D721Med (cell line): ENCODE measurements at places on chromosomes 7 and 10.

- DNase-seq = no peak
These were observed 146.2 kb upstream of the RET start for GRCh38 chr10:42930516-42931192.

DNA sequence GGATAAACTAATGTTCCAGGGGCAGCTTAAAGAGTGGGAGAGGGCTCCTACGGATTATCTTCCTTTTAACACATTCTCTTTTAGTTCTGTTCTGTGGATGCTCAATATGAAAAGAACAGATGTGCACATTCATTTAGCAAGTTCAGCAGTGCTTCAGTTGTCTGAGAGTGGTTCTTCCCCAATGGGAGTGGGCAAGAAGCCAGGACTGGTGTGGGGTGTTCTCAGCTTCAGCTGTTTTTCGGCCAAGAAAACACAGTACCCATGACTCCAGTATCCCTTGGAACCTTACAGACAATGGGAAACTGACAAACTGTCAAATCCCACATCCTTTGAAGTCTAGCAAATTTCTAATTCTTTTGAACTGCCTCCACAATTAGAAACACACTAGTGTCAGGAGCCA lies 71.5 kb upstream of the LRRC17 start:
- no peak for DNase-seq

DNA sequence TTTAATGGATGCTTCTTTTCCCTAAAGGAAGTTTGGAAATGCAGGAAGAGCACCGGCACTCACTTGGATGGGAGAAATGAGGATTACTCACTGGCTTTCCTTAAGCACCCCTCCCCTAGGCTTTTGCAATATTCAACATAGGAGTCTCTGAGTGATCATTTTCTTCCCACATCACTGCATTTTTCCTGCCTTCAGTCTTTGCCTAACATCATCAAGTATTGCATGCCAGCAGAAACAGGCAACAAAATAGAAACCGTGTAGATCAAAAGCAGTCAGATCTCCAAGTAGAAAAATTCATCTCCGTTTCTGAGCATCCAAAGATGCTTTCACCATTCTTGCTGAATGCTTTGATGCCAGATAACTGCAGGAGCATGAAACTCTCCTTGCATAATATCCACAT lies 119.9 kb downstream of the ADCYAP1R1 start:
- DNase-seq = no peak

DNA sequence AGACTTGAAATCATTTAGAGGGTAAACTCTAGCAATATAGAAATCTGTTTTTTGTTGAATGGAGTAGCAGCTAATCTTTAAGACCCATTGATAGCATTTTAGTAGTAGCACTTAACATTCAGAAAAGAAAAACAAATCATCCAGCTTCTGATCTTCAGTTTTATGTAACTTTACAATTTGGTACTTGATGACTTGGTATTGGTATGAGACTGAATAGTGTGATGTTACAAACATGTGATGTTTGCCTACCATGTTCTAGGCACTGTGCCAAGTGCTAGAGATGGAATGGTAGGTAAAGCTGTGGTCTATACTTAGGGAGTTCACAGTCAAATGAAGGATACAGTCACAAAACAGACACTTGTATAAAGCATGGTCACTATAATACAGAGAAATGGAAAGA lies 21.3 kb downstream of the ZEB1 start:
- no peak for DNase-seq

DNA sequence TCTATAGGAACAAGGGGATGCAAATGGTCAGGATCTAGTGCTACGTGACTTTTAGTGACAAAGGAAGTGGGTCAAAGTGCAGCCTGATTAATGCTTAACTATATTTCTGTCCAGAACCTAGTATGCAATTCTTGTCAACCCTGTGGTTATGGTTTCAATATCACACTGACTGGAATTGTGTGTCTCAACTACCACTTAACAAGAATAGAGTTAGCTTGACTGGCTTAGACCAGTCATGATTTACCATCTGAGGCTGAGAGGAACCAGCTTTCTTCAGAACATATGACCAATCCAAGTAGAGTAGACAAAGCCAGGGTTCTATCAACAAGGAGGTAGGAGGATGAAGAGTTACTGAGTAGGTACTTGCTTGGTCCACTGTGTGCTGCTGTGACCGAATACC lies 54.4 kb downstream of the MYPN start:
- no peak for DNase-seq

DNA sequence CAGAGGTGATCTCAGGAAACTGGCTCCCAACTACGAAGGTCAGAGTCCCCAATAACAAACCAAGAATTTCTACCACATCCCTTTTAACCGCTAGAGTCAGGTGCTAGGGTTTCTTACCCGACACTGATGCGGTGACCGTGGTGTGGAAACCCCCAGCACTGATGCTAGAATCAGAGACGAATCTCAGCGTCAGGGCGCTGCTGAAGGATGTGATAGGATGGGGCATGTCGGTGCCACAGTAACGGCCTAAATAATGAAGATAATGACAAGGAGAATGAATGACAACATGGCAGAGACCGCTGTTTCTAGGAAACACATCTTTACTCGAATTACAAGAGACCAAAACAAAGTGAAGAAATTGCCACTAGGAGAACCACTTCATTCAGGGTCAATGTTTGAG lies 131.1 kb upstream of the RSU1 start:
- no peak for DNase-seq
